ENCODE measurements at places on chromosomes 4 and X.

GRCh38 chr4:145217349-145217748 lies 37.0 kb upstream of the OTUD4 start:
- no peak for DNase-seq

GRCh38 chrX:69109706-69110105 lies 55.5 kb downstream of the PJA1 start:
- peak; percentile 68 for DNase-seq

DNA sequence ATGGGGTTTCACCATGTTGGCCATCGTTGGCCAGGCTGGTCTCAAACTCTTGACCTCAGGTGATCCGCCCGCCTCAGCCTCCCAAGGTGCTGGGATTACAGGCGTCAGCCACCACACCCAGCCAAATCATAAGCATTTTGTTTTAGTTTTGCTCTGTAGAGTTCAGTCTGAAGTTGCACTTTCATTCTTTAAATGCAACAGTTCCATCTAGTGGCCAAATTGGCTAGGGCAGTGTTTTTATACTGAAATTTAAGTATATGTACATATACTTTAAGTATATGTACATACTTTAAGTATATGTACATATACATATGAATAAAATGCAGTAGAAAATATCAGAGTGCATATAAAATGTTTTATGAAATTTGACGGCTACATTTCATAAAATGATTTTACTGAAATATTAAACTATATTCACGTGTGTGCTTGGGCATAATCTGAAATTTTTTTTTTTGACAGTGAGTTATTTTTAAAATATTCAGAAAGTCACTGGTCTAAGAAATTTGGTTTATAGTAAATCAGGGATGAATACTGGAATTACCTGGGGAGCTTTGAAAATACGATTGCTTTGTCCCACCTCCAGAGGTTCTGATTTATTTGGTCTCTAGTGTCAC lies 145.5 kb downstream of the NWD2 start:
- peak; percentile 6 for DNase-seq

GRCh38 chr4:72076562-72076961 lies 44.8 kb downstream of the NPFFR2 start:
- peak; percentile 65 for DNase-seq

DNA sequence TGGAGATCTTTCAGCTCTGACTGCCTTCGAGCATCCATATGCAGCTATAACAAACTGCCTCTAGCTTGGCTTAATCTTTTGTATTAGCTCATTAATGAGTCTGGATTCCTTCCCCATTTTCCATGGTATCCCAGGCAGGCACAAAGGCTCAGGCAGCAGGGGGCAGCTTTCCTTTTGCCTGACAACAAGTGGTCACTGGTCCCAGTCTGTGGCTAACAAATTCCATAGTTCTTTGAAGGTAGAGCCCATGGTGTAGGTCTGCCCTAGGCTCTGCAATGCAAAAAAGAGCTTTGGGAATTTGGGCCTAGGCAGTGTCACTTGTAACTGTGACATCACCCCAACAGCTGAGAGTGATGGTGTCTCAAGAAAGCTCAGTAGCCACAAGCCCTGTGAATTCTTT lies 234.4 kb upstream of the GPC4 start:
- DNase-seq = no peak

DNA sequence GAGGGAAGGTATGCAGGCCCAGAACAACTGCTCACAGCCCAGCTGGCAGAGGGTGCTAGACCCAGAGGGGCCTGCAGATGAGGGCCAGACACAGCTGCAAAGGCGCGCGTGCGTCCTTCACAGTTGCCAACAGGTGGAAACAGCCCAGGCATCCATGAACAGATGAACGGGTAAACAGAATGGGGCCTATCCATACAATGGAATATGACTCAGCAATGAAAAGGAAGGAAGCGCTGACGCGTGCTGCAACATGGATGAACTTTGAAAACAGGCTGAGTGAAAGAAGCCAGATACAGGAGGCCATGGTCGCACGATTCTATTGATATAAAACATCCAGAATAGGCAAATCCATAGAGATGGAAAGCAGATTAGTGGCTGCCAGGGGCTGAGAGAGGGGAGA lies 83.1 kb upstream of the DDX3X start:
- no peak for DNase-seq

GRCh38 chr4:73870260-73870659 lies 1.1 kb downstream of the CXCL1 start:
- no peak for DNase-seq

- peak; percentile 10 for DNase-seq
These were observed 71.7 kb upstream of the IL13RA1 start for GRCh38 chrX:118655561-118656246.

- no peak for DNase-seq
These were observed 37.4 kb downstream of the BCOR start for GRCh38 chrX:40060356-40060845.

- no peak for DNase-seq
These were observed 7.7 kb downstream of the GEMIN8 start for GRCh38 chrX:14022019-14022418.

DNA sequence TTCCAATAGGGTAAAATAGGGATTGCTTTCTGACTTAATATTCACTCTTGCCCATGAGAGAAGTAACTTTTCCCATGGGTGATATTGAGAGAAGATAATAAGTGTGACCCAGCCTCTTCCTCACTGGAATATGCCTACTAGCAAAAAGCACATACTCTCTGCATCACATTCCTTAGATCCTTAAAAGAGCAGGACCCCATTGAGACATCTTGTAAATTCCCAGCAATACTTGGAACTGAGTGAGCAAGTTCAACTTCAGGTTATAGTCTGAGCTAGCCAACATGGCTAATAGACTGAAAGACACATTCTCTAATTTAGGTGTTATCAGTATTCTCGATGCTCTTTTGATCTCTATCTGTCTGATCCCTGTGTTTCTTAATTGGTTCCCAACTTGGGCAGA lies 1372.3 kb downstream of the STIM2 start:
- DNase-seq = no peak

- DNase-seq = peak; percentile 3
These were observed 277.4 kb upstream of the PITX2 start for GRCh38 chr4:110900213-110900769.

- DNase-seq = no peak
These were observed 109.1 kb upstream of the VMA21 start for GRCh38 chrX:151287954-151288353.

GRCh38 chrX:150984169-150984824 lies 1.2 kb downstream of the HMGB3 start:
- DNase-seq = no peak

DNA sequence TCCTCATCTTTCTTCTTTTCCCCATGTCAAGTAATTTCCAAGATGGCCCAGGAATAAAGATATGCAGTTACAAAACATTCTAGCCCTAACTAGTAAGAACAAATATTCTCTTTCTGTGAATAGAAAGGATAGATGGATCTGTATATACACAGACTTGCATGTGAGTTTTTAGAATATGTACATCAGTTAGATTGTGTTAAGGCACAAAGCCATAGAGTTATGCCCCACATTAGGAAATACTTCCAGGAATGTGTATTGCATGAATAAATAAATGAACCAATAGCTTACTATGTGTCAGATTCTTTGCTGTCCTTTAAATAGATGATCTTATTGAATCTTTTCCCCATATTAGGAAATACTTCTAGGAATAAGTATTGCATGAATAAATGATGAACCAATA lies 46.0 kb upstream of the TMPRSS11E start:
- DNase-seq = no peak

DNA sequence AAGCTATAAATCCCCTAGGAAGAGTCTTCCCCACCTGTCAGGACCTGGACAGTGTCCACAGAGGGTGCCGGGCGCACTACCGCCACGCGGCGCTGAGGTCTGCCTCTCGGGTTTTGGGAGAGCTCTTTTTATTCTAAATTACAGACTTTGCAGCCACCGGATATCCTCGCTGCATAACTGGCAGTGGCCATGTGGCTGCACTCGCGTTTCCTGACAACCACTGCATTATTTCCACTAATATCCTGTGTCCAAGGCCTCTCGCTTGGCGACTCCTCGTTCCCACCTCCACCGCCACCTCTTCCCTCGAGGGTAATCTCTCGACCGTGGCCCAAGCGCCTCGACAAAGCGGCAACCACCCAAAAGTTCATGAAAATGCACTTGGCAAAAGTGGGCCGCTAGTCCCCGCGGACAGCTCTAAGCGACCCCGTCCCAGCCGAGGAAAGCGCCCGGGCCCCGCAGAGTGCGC lies 512 bp upstream of the TMEM131L start:
- peak; percentile 37 for DNase-seq

DNA sequence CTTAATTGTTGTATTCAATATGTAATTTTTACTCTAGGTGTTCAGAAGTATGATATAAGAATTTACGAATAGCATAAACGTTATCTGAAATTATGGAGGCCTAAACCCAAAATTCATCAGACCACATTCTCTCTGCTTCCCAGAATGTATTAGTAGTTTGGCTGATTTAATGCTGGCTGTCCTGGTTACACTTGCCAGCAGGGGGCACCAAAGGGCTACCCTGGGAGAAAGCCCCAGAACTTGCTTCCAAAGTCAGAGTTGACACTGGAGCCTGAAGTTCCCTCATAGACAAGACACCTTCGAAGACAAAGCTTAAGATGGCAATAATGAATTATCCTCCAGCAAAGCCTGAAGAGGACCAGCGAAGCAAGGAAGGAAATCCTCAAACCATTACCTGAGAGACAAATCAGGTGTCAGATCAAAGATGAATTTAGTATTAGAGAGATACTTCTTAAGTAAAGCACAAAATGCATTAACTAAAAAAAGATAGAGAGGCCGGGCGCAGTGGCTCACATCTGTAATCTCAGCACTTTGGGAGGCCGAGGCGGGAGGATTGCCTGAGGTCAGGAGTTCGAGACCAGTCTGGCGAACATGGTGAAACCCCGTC lies 11.3 kb upstream of the ANOS1 start:
- DNase-seq = no peak

DNA sequence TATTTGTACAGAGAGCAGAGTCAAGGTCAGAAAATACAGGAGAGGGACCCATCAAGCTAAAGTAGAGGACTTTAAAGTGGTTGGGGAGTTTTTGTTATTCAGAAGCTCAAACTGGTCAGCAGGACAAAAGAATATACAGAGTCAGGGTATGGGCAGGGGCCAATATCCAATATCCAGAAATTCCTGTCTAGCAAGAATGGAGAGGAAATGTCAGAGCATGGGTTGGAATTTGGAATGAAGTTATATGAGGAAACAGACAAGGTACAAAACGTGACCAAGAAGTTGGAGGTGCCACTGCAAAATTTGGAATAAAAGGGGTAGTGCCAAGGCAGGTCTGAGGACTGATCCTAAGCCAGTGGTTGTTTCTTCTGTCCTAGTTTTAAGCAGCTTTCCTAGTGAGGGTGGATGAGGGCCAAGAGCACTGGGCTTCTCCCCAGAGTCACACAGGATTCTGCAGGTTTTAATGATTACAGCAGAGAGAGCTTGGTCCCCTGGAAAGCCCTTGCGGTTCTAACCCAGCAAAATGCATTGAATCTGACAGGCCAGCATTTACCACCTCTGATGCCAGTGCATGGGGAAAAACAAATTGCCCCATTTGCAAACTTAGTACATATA lies 304.7 kb upstream of the FTHL17 start:
- no peak for DNase-seq

DNA sequence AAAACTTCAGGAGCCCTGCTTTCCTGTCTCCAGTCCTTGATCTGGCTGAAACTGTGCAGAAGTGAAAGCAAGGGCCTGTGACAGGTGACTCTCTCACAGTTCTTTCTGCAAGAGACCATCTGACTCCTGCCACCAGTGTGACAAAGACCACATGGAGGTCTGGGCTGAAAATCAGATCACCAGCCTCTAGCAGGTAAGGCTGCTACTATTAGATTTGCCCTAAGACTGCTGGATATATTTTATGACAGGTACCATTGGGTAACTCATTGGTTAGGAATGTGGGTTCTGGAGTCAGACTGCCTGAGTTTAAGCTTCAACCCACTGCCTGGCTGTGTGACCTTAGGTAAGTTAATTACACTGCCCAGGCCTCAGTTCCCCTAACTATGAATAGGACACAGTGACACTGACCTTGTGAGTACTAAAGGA lies 163.3 kb upstream of the SLC7A11 start:
- peak; percentile 49 for DNase-seq

DNA sequence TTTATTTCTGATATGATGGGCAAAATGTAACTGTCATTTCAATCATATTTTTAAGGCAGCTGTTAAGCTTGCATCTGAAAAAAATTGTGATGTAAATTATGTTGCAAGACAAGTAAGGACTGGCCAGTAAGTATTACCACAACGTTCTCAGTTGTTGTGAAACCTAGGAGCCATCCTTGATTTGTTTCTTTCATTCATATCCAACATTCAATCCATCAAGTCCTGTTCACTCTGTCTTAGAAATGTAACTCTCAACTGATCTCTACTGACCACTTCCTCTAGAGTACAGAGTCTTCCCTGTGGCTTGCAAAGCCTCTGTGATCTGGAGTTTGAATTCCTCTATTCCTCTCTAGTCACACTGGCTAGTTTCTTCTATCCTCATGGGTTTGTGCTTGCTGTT lies 161.4 kb upstream of the MAD2L1 start:
- peak; percentile 60 for DNase-seq

- no peak for DNase-seq
These were observed 38.3 kb upstream of the CBLL2 start for GRCh38 chrX:22234380-22234779.

GRCh38 chr4:52788806-52789205 lies 37.6 kb upstream of the ERVMER34-1 start:
- no peak for DNase-seq

DNA sequence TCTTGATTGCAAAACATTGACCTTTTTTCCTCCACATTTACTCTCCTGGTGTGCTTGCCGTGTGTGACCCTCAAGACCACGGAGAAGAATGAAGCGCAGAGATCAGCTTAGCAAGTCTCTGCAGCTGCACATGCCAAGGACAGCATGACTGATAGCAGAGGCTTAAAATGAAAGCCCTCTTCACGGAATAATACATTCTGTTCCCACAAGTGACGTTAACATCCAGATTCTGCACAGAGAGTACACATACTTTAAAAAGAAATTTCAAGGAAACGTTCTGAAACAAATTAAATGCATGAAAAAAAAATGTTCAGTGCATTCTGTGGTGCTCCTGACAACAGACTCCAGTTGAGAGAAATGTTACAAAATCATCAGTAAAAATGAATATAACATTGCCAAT lies 60.9 kb downstream of the SLC7A11 start:
- no peak for DNase-seq

DNA sequence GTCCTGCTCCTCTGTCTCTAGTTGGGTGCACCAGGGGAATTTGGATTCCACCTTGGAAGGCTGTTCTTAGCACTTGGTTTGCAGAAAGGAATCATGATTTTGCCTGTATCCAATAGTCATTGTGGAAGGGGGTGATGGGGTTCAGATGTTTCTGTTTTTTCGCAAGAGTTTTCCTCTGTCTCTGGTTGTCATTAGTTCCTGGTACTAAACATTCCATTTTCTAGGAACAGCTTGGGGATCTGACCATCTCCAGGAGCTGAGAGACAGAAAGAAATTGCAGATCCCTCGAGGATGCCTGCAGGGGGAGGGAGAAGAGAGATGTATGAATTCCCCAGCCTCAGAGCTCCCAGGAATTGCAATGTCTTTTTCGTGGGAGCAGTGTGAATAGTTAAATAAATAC lies 70.9 kb downstream of the CYTL1 start:
- no peak for DNase-seq

Measured in NCI-H226 (cell line).